Immature natural killer cell (primary cell): ENCODE measurements at places on chromosomes 7 and 10.

- no peak for DNase-seq
Observed at GRCh38 chr10:70296406-70296899, 12.6 kb upstream of the NPFFR1 start.

GRCh38 chr10:33963729-33964128 is 629.3 kb upstream of the NRP1 start:
- DNase-seq, result no peak

- no peak for DNase-seq
Observed at GRCh38 chr7:92849322-92849721, 12.9 kb upstream of the CDK6 start.

- DNase-seq, result no peak
Observed at GRCh38 chr7:133836666-133837065, 290.5 kb upstream of the LRGUK start.

- DNase-seq, result no peak
Observed at GRCh38 chr7:100122568-100122967, 3.1 kb downstream of the CNPY4 start.

DNA sequence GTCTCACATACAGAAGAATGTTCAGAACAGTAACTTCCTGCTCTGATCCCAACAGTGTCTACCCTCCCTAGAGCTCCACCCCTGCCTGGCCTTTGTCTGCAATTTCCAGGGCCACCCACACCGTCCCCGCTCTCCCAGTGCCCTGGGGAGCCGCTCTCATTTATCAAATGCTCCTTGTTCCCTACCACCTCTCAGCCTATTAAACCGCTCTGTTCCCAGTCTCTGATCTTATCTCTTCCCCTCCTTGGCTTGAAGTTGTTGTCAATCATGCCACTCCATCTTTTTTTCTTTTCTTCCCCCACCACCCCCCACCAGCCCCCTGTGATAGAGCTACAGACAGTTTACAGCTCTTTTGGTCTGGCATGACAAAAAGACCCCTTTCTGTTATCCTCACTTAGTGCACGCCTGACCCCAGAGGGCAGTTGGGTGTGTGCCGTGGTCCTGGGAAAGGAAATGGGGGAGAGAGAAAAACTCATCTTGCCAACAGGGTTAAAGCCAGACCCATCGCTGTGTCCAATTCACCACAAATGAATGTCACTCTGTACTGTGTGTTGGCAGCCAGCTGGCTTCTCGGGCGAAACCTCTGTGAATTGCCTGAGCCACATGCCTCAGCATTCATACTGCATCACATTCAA is 28.8 kb upstream of the HECTD2 start:
- no peak for DNase-seq

- no peak for DNase-seq
Observed at GRCh38 chr7:84100866-84101265, 93.7 kb downstream of the SEMA3A start.

- DNase-seq, result no peak
Observed at GRCh38 chr7:80943342-80943741, 24.5 kb upstream of the SEMA3C start.

DNA sequence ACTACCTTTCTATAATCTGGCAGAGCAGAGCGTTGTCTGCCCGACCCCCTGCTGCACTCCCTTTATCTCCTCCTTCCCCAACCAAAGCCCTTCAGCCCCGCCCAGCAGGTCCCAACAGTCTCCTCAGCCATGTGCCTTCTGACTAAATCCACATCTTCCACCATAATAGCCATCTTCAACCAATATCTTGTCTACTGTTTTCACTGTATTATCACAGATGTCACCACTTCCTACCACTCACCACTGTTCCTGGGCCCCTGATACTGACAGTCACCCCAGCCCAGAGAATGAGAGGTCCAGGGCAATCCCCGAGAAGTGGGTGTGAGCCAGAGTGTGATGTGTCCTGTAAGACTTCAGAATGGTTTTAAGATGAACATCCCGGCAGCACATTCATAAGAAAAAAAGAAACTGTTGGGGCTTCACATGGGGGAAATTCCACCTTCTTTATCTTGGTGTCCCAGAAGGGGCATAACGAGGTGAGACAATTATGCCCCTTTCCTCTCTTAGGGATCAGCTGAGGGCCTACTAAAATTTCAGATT is 25.3 kb downstream of the CCDC6 start:
- DNase-seq, result peak; percentile 70

GRCh38 chr7:12586271-12586670 is 15.8 kb downstream of the SCIN start:
- DNase-seq, result no peak

DNA sequence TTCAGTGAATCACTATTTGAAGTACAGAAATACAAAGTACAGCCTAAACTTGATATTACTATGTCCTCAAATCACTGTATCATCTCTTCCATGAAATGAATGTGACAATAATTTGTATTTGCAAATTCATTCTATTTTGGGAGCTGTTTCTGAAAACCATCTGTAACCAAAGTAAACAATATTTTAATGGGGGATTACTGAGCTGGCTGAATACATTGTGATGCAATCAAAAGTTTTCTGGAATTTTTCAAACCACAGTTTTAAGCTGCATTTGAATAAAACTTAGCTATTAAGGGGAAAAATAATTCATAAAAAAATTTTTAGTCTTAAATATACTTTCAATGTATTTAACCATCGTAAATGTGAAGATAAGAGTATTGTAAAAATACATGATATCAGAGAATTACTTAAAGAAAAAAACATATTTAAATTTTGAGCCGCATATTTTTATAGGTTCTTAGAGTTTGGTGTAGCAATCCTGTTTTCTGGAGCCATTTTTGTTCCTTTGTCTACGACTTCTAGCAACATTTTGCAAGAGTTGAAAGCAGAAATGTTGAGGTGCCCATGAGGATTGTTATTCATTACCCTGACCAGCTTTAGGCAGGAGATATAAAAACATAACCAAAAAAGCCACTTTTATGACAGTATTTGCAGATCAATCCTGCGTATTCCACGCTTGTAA is 45.9 kb upstream of the AGMO start:
- no peak for DNase-seq

GRCh38 chr7:55397617-55398016 is 32.5 kb downstream of the LANCL2 start:
- no peak for DNase-seq

- no peak for DNase-seq
Observed at GRCh38 chr7:113093561-113093960, 6.9 kb upstream of the GPR85 start.

GRCh38 chr10:44822349-44822748 is 88.8 kb upstream of the TMEM72 start:
- DNase-seq, result no peak

DNA sequence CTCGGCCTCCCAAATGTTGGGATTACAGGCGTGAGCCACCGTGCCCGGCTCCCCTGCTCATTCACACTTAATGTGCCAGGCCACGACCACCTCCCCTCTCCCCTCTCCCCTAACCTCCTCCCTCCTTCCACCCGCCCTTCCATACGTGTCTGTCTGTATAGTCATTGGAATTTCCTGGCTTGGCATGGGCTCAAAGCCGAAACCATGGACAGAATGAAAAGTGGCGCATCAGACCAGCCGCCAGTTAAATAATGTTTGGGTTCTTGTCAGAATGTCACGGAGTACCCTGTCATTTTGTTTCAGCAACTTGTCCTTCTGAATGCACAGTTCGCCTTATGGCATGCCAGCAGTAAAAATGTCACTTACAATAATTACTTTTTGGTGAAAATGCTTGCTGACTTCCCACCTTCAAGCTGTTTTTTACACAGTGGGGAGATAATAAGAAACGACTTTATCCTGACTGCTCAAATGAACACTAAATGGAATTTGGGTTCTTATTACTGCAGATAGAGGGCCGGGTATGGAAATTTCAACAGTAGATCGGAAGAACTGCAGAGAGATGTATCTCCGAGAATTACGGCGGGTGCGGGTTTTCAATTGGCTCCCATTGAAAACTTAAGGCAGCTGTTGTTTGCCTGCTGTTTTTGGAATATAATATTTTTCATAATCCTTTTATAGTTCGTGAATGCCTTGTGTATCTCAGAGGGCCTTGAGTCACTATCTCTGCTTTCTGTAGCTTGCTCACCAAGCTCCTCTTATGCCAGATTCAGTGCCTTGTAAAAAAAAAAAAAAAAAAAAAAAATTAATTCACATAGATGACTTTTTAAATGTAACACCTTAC is 65.5 kb upstream of the SH2B2 start:
- no peak for DNase-seq

GRCh38 chr10:3255075-3255474 is 82.5 kb upstream of the PITRM1 start:
- DNase-seq, result no peak

DNA sequence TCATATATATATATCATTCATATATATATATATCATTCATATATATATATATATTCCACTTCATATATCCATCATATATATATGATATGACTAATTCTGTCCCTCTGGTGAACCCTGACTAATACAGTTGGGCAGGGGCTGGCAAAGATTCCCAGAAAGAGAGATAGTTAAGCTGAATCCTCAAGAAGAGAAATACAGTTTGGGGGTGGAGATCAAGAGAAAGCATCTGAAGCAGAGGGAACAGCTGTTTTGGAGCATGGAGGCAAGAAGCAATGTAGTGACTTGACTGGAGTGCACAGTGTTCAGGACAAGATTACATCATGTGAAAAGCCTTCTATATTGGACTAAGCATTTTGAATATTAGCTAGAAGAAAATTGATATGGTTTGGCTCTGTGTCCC is 540.7 kb downstream of the MAGI2 start:
- no peak for DNase-seq
